Purkinje cell (primary cell): ENCODE measurements at places on chromosomes 1 and 21. TPM values are rescaled to one million over a fixed set of nuclear protein-coding genes. Genes with fewer than 3 reads are reported as not detected.

SELENBP1 gene
- 0.83 and 1.7 TPM in 2 replicates for polyA plus RNA-seq

IRF2BP2 gene
- 36.4 and 38.9 TPM in 2 replicates for polyA plus RNA-seq

PADI4 gene
- polyA plus RNA-seq, result 1.2 TPM in 1 of 2 replicates, not detected in the other

CYP4A22 gene
- polyA plus RNA-seq, result 0.23 TPM in 1 of 2 replicates, not detected in the other

KCNE1 gene
- not detected in 2 replicates for polyA plus RNA-seq

CFAP126 gene
- polyA plus RNA-seq, result 0.83 and 1.7 TPM in 2 replicates

RASAL2 gene
- polyA plus RNA-seq, result 17.3 and 19.4 TPM in 2 replicates

CRP gene
- polyA plus RNA-seq, result not detected in 2 replicates
